Caki2 (cell line): ENCODE measurements at places on chromosomes 4 and X.

- DNase-seq: no peak
Measured at GRCh38 chrX:13309631-13310030, 10.2 kb downstream of the ATXN3L start.

GRCh38 chr4:2672082-2672481, 84.1 kb downstream of the TNIP2 start:
- no peak for DNase-seq

DNA sequence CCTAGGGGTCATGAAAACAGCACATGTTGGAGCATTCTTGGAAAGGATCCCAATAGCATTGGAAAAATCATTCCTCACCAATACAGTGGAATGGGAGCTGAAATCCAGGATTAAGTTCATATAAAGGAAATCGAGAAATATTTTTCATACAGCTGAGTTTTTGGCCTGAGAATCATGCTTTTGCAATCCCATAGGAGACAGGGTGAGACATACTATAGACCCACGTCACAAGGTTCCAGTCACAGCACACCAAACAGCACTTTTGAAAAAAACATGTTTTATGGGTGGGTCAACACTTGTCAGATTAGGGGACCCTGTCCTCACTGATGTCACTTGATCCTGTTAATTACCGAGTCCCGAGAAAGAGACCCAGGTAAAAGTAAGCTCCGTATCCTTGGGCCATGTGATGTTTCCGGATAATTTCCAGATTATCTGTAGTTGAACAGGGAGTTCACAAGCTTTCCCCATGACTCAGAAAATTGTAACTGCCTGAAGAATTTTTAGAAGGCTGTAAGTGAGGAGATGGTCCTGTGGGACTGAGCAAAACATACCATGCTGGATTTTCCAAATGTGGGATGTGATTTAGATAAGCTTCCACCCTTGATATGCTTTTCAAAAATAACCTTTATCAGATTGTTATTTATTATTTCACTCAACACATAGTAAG, 80.9 kb upstream of the TLR3 start:
- DNase-seq: no peak

DNA sequence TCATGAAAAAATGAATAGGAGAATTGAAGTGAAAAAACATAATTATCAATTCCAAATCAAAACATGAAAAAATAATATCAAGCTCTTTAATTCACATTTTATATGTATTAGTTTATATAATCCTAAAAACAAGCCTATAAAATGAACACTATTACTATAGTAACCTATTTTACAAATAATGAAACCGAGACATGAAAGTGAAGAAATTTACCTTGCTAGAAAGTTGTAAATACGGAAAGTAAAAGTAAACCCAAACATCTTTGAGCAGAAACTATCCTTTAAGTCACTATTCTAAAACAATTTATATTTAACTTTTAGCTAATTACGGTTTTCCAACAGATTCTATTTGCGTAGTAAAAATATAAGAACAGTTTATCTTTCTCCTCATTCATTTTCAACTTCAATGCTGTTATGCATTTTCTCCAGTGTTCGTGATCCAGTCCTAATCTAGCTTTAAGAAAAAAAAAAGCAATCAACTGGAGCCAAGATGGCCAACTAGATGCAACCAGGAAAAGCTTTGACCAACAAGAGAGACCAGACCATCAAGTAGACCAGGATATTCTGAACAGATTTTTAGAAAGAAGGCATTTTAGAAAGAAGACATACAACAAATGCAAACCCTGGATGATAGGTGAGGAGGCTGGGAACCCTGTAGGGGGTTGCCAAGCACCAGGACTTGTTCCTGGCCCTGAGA, 67.0 kb downstream of the DDX53 start:
- no peak for DNase-seq

GRCh38 chr4:40331101-40331745, 3.9 kb upstream of the CHRNA9 start:
- no peak for DNase-seq

- DNase-seq: peak; percentile 28
Measured at GRCh38 chrX:42519666-42520231, 258.2 kb downstream of the PPP1R2C start.
